ENCODE measurements at places on chromosomes 1 and 21.

- no peak for DNase-seq
Observed at GRCh38 chr1:107405236-107405635, 264.4 kb downstream of the NTNG1 start.

DNA sequence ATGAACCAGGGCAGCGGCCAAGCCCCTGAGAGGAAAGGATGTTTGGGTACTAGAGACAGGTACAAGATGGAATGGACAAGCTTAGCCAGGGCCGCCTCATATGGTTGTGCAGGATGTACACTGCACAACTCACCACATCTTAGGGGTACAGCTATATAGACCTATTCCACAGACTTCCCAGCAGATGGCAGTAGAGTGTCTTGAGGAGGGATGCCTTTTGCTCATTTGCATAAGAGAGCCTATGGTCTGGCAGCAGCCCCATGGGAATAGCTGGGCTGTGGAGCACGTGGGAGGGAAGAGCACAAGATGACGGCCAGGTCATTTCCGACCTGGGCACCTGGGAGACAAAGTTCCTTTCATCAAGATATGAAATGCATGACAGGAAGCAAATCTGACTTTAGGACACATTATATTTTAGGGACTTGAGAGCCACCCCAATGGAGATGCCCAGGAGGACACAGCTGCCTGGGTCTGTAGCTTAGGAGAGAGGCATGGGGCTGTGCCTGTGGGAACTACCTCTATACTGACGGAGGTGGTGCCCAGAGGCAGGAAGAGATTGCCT is 215.5 kb downstream of the KCNJ6 start:
- DNase-seq = no peak

GRCh38 chr1:172898866-172899265 is 151.9 kb downstream of the TNFSF18 start:
- no peak for DNase-seq

- no peak for DNase-seq
Observed at GRCh38 chr1:111879081-111879480, 110.4 kb downstream of the KCND3 start.

GRCh38 chr1:66412704-66413103 is 121.2 kb upstream of the SGIP1 start:
- no peak for DNase-seq

GRCh38 chr1:30513396-30514136 is 209.8 kb downstream of the MATN1 start:
- no peak for DNase-seq

DNA sequence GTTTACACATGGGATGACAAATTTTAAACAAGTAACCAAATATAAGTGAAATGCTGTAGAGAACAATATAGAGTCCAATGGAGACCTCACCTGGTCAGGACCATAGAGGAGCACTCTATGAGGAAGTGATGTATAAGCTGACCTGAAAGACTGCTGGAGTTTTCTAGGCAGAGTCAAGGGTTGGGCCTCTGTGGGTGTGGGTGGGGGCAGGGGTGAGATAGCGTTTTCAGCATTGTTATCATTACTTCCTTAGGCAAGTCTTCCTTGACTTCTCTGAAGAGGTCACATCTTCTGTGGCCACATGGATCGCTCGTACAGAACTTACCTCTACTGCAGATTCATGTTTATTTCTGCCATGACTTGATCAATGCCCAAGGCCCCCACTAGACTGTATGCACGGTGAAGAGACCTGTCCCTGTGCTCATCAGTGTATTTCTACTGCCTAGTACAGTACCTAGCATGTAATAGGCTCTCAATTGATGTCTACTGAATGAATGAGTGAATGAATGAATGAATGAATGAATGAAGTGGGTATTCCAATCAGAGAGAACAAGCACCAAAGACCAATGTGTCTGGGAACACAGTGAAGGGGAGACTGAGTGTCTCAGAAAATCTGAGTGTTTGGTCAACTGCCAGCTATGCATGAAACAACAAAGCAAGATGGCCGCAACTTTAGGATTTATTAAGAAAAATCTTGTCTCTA is 116.5 kb downstream of the RNF220 start:
- DNase-seq = no peak

GRCh38 chr1:232627645-232628334 is 2.1 kb downstream of the SIPA1L2 start:
- no peak for DNase-seq

GRCh38 chr1:226679262-226679661 is 59.8 kb downstream of the ITPKB start:
- no peak for DNase-seq

DNA sequence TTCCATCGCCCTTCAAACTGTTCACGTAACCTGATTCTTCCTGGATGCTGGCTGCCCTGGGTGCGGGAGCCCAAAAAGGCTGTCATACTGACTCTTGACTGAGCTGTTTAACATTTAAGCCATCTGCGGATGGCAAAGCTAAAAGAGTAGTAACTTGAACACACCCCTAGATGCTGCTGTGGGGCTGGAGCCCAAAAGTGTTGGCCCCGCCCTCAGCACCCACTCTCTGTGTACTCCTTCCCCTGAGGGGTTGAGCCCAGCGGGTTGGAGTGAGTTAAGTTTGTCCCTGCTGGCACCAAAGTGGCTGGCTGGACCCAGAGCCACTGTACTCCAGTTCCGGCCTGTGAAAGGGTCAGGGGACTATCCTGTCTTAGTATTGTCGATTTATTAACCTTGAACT is 640.6 kb downstream of the PTPRU start:
- no peak for DNase-seq

DNA sequence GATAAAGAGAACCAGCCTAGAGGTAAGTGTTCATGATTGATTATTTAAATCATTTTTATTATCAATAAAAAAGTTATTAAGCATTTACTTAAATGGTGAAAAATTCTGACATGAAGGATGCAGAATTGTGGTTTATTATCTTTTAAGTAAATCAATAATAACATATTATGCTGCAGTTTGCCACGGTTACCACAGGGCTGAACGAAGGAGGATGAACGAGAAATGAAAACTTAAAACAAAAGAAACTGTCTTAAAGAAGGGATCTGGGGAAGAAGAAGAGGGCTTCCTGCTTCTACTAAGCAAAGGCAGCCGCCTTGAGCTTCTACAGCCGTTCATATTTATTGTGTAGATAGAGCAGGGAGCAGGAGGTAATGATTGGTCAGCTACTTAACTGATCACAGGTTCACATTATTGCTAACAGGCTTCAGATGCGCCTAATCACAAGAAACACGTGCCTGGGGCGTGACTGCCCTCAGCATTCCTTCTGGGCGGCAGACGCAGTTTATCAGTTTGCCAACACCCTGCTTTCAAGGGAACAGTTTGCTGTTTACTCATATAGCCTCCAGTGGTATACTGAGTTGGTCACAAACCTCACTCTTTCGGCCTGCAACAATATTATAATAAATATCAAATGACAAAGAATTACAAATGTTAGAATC is 5.8 kb upstream of the FNBP1L start:
- no peak for DNase-seq

- DNase-seq = no peak
Observed at GRCh38 chr1:48495166-48495565, 23.2 kb upstream of the SPATA6 start.

DNA sequence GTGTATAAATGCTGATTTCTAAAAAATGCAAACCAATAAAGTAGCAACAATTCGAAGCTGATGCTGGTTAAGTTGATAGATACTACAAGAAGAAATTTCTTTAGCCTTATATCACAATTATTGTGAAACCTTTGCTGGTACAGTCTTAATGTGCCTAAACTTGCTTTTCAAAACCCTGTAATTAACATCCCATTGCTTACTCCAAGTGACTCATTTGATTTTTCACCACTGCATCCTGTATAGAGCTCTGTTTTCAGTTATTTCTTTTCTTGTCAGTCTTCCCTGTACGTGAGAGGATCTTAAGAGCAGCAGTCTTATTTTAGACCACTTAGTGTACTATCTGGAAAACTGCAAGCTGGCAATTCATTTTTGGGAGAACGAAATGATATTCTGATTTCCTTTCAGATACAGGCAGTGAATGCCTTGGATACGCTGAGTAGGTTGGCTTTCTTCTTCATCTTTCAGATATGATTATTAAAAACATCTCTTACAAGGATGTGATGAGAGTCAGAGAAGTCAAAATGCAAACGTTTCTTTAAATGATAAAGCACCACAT is 210.3 kb downstream of the KCTD3 start:
- no peak for DNase-seq

DNA sequence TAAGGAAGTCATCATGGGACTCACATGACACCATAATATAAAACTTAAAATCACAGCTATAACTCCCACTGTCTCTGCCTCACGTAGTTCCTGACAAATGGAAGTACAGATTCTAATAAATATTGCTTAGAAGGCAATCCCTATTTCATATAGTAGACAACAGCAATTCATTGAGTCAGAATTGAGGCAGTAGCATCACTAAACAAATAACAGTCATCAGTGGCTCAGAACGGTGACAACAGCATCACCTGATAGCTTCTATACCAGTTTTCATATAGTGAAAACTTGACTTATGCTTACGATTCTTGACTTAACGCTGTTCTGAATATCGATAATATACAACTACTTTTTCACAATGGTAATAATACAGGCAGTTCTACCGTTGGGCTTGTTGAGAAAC is 12.0 kb downstream of the TARBP1 start:
- DNase-seq = no peak

Data from activated CD4-positive, CD25-positive, alpha-beta regulatory T cell treated with anti-CD3 and anti-CD28 coated beads, Interleukin-2, amount 50 U/mL, for 72 hours (primary cell).